Ascending aorta (tissue), 2 donors: ENCODE measurements at places on chromosomes 5 and 9.

DNA sequence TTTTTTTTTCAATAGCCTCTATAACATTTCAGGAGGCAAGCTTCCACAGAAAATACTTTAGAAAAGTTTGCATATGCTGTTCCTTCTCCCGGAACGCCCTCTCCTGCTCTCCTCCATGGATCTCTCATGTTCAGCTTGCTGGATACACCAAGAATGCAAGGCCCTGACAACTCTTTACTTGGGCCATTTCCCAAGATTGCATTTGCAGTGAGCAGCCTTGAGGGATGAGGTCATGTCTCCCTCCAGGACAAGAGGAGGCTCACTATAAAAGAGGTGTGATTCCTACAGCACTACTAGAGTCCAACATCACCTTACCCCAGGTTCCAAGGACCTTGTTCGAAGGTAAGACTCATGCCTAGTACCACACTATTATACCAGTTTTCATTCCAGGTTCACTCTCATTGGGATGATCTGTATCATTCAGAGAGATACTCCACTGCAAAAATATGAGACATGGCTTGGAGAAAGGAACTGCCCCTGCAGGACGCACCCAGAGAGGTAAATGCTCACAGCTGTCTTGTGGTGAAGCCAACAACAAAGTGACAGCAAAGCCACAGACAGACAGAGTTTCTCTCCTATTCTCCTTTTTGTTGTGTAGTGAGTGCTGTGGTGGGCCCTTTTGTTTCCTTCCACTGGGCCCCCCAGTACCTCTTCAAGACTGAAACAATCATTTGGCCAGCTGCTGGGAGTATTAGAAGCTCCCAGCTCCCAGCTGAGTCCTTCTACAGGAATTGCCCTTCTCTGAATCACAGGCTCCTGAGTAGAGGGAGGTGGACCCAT is 151.7 kb upstream of the ZNF366 start:
- DNase-seq, result no peak

- DNase-seq, result no peak
Measured at GRCh38 chr5:66671305-66671704, 75.1 kb downstream of the MAST4 start.

DNA sequence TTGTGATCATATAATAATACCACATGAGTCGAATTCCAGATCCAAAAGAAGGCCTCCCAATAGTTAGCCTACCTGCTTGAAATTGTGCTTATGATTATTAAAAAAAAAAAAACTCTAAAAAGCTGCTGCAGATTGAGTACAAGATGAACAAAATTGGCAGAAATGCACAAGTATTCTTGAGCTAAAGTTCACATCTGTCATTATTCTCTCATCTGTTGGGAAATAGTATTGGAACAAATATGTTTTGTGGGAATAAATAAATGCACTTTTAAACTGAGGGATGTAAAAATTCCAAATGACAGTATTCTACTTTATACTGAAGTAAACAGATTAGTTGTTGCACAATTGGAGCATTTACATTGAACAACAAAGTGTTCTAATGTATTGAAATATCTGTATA is 15.7 kb downstream of the DAB2 start:
- DNase-seq, result no peak

- DNase-seq, result no peak
Measured at GRCh38 chr5:127555826-127556225, 38.4 kb downstream of the PRRC1 start.

GRCh38 chr9:28750136-28750535 is 1176.9 kb upstream of the C9orf72 start:
- no peak for DNase-seq

- peak; percentile 38 for DNase-seq
Measured at GRCh38 chr5:1733369-1733768, 66.3 kb downstream of the MRPL36 start.

DNA sequence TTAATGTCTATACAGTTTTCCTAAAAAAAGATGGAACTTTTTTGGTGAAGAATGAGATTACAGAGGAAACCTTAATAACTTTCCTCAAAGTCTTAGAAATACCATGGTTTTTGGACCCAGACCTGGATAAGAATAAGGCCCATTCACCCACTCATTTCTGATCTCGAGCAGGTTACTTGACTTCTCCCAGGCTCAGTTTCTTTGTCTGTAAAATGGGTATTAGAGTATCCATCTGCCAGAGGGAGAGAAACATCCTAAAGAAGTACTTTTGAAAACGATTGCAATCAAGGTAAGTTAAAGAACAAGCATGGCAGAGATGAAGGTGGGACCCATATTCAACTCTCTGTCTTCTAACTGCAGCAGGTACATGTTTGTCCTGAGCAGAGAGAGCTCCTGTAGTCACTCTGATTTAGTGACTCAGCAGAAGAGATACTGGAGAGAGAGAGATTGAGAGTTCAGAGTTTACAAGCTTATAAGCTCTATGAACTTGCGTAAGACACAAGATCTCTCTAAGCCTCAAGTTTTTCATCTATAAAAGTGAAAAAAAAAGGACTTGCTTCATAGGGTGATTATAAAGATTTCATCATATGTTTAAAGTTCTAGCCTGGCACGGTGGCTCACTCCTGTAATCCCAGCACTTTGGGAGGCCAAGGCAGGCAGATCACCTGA is 379.4 kb upstream of the SGCD start:
- DNase-seq, result no peak

GRCh38 chr5:173258466-173258865 is 23.5 kb upstream of the NKX2-5 start:
- DNase-seq, result no peak

- no peak for DNase-seq
Measured at GRCh38 chr9:125959315-125959714, 212.1 kb downstream of the PBX3 start.

GRCh38 chr5:50717651-50718050 is 51.2 kb downstream of the PARP8 start:
- DNase-seq, result no peak

DNA sequence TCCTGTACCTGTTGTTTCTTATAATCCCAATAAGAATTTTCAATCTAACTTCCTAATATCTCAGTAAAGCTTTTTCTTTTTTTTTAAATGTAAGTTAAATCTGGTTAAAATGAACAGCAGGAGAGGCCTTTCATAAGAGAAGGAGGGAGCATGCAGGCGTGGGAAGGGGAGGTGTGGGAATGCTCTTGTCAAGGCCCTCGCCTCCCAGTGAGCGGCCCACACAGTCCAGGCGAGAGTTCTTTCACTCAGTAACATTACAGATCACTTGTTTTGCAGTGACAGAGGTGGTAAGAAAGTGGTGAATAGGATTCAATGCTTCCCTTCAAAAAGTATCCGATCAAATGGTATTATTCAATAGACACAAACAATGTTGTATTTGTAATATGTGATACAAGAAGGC is 125.0 kb downstream of the EPB41L4A start:
- DNase-seq, result no peak

DNA sequence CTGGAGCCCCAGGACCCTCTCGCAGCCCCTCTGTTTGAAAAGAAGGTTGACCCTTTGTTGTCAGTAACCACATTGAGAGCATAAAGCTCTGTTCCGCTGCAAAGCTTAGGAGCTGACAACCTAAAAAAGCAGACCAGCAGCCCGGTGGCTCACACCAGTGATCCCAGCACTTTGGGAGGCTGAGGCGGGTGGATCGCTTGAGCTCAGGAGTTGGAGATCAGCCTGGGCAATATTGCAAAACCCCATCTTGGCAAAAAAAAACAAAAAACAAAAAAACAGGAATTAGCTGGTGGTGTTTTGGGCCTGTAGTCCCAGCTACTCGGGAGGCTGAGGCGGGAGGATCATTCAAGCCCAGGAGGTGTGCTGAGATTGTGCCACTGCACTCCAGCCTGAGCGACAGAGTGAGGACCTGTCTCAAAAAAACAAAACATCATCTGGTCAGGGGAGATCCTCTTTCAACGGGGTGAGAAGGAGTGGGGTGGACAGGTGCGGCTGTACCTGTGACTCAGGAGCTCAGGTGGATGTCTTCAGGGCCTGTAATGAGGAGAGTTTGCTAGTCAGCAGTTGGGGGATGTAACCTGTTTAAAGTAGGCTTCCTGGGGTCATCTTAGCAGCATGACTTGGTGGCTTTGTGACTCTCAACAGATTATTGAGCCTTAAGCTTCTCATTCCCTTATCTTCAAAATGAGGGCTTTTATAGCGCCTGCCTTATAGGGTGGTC is 694 bp upstream of the REEP2 start:
- DNase-seq, result no peak

DNA sequence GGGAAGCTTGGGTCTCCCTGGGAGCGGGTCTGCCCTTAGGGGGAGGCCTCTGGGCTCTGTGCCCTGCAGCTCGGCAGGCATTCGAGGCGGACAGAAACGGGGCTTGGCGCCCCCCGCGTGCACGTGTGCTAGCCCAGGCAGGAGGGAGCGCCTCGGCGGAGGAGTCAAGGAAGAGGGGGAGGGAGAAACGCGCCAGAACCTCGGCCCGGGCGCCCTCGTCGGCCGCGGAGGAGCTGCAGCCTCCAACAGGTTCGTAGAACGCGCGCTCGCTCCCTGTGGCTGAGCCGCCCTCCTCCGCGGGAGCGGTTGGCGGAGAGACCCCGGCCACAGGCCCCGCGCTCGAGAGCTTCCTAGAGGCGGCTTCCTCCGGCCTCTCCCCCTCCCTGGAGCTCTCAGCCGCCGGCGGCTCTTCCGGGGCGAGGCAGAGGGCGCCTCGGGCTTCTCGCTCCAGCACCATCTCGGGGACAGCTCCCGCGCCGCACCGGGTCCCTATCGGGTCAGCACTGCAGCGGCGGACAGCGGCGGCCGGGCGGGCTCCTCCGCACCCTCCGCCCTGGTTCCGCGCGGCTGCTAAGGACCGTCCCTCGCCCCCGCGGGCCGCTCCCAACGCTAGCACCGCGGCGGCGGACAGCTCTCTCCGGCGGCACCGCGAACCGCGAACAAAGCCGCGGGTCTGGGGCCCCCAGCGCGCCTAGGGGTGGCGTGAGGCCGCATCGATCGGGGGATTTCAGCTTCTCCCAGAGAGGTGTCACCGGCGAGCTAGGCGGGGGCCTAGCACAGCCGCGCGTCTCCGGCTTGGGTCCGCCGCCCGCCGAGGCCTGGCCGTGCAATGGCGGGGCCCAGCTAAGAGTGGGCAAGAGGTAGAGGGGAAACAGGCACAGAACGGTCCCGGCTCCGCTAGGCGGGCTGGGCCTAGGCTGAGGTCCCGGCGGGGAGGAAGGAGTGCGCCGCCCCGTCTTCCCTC is 74.6 kb upstream of the CPLX2 start:
- DNase-seq, result no peak

GRCh38 chr9:82168585-82168984 is 180.0 kb downstream of the SPATA31D1 start:
- DNase-seq, result no peak

DNA sequence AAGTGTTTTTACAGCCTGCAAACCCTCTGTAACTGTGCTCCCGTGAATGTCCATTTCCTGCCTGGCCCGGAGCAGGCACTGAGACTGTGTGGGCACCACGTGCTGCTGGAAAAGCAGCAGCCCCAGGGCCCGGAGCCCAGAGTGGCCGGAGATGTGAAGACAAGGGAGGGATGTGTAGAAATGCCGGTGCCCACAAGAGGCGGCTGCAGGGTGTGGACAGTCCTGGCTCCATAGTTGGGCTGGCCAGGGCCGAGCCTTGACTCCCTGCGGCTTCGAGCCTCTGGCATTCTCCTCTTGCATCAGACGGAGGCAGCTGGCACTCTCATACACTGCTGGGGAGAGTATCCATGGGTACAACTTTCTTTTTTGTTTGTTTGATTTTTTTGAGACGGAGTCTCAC is 13.2 kb upstream of the GFPT2 start:
- peak; percentile 79 for DNase-seq

- no peak for DNase-seq
Measured at GRCh38 chr5:140293091-140293848, 9.6 kb downstream of the PFDN1 start.

DNA sequence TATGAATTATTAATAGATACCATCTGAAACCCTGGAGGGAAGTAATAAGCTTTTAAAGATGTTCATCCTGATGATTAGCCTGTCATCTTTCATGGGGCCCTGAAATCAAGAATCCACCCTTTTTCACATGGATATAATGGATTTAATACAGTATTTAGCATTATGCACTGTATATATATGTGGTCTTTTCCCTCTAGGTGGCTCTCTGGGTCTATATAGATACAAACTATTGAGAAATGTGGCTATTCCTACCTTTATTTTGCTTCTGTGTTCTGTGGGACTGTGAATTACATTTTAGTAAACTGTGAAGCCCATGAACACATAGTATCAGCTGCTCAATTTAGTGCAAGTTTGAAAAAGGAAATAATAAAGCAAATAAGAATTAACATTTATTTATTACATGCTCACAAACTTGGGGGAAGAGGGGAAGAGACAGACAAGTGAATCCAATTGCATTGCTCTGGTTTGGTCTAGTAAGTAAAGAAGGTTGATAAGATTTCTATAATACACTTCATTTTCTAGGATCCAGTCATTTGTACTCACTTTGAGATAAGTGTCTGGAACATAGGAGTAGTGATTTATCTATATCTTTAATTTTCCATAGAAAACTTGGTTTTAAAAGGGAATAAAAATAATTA is 112.2 kb downstream of the SCAMP1 start:
- DNase-seq, result no peak

DNA sequence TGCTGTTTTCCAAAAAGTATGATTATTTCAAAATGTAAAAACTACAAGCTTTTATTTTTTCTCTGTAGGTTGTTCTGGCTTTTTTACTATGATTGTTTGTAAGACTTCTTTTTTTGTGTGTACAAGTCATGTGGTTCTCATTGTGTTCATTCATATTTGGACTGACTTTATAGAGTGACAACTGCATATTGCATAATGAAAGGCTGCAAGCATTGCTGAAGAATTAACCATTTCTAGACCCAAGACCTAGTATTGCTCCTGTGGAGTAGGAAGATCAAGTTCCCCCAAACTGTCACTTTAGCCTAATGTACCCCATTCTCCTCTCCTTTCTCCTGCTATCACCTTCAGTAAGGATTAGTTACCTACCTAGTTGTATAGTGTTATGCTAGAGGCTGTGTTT is 10.0 kb downstream of the MAP1B start:
- DNase-seq, result no peak

DNA sequence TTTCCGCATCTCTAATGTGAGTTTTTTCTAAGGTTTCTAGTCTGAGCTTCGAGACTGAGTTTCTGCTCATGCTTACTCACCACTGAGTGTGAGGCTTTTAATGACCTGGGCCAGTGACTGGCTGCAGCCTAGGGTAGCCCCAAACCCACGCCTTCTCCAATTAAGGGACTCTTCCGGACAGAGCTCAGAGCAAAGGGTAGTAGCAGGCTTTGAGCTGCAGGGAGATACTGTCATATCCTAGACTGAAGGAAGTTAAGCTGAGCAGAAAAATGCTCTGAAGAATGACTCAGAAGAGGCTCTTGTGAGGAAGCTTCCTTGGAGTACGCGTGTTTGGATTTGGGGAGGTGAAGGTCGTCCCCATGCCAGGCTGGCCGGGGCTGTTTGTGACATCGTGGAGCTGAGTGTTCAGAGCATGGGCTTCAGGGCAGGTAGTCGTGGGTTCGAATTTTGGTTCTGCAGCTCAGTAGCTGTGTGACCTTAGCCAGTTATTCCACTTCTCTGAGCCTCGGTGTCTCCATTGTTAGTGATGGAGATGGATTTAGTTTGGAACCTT is 3.5 kb downstream of the USP20 start:
- no peak for DNase-seq

DNA sequence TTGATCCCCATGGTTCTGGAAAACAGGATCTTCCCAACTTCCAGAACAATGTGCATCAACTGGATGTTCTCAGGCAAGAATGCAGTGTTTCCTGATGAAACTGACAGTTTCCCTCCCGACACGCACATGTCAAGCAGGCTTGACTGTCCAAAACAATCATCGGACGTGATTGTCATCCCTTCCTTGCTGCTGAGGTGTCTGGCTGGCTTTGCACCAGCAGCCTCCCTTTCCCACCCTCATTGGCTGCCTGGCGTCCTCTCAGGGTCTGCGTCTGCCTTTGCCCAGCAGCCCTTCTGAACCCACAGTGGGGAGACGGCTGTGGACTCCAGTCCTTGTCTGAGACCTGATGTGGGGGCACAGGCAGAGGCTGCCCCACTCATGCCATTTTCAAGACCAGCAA is 110.8 kb downstream of the MARCHF3 start:
- DNase-seq, result no peak
